Right ventricle myocardium inferior (tissue), 1 donor: ENCODE measurements at places on chromosomes 5 and 9. TPM values are rescaled to one million over a fixed set of nuclear protein-coding genes. Genes with fewer than 3 reads are reported as not detected.

MTX3 gene
- total RNA-seq = 9.7 TPM

- DNase-seq = peak; percentile 72
These were observed 38.3 kb downstream of the RECK start for GRCh38 chr9:36074870-36075532.

CMYA5 gene
- 886 TPM for total RNA-seq

- no peak for DNase-seq
These were observed 632.2 kb downstream of the TLR4 start for GRCh38 chr9:118336250-118336942.

PLAC8L1 gene
- total RNA-seq = not detected

SOWAHA gene
- total RNA-seq = 0.27 TPM

GRCh38 chr9:38335686-38336085 is 56.8 kb upstream of the ALDH1B1 start:
- no peak for DNase-seq

GRCh38 chr5:136269973-136270372 is 77.0 kb upstream of the SMIM32 start:
- no peak for DNase-seq

PTCH1 gene
- total RNA-seq = 10.4 TPM

GRCh38 chr9:115733318-115734110 is 420.1 kb upstream of the PAPPA start:
- no peak for DNase-seq

- DNase-seq = no peak
These were observed 86.8 kb upstream of the HSPA9 start for GRCh38 chr5:138661991-138662434.

DPH7 gene
- total RNA-seq = 17.2 TPM

GRCh38 chr9:76400534-76401096 is 6.4 kb upstream of the RFK start:
- DNase-seq = no peak

GRCh38 chr9:99305124-99305523 is 83.0 kb downstream of the SEC61B start:
- DNase-seq = no peak

GRCh38 chr5:179382486-179382885 is 37.2 kb upstream of the ADAMTS2 start:
- no peak for DNase-seq

PCDHGA7 gene
- total RNA-seq = 7.2 TPM

GRCh38 chr5:58675341-58675740 is 92.5 kb downstream of the RAB3C start:
- no peak for DNase-seq

IL9 gene
- not detected for total RNA-seq

- DNase-seq = no peak
These were observed 122.3 kb downstream of the MARCHF11 start for GRCh38 chr5:16057277-16057676.

DNA sequence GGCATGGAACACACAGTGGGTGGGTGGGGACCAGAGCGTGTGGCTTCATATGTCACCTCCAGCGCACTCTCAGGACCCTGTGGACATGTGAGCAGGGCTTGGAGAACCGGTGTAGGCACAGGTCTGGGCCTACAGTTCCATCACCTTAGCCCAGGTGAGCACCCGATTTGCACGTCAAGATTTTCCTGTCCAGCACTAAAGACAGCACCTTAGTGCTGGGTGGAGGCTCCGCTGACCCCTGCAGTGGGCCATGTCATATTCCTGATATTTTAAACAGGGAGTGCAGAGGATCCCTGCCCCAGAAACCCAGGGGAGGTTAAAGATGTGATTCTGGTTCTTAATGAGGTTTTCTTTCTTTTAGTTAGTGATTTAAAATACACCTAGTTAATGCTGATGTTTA is 356.0 kb upstream of the IRX4 start:
- no peak for DNase-seq

IL31RA gene
- total RNA-seq = not detected

LCN6 gene
- 22.2 TPM for total RNA-seq
